ENCODE measurements at places on chromosomes 3 and 15. TPM values are rescaled to one million over a fixed set of nuclear protein-coding genes. Genes with fewer than 3 reads are reported as not detected.

SYNPR gene
- total RNA-seq: not detected

DNA sequence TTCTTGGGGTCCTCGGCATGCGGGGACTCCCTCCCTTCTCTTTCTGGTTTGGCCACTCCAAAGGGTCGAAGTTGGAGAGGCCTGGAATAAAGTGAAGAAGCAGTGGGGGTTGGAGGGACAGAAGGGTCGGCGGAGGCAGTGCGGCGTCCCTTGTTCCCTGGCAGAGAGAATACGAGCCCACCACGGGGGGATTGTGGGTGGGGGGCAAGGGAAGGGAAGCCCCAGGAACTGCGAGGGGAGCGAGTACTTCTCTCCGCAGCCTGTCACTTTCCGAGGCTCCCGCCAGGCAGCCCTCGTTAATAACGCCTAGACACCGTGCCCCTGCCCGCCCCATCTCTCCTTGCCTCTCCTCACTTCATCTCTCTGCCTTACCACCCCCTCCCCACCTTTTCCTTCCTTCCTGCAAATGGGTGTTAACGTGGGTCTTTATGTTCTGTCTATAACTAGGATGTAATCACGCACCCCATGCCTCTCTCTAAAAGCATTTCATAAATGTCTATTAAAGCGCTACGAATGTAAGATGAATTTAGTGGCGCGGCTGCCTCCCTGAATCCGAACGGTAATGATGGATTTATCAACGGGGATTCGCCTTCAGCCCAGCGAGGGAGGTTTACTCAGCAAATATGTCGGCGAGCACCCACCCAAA is 13.7 kb downstream of the NR2F2 start:
- no peak for DNase-seq

MTHFS gene
- total RNA-seq: 52.4 TPM

DNA sequence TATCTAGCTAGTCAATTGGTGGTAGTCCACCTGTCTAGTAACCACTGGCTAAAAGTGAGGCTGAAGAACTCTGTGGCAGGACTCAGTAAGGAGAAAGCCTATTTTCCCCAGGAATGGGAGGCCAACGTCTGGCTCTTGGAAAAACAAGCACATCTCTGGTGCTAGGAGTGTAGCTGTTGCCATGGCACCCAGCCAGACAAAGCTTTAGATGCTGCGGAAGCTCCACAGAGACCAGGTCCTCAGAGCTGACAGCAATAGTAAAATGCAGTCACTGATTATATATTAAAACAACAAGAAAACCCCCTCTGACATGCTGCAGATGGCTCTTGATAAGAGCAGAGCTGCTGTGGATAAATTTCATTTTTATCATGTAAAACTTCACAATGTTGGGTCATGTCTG is 124.9 kb upstream of the STRIT1 start:
- DNase-seq: no peak

DNA sequence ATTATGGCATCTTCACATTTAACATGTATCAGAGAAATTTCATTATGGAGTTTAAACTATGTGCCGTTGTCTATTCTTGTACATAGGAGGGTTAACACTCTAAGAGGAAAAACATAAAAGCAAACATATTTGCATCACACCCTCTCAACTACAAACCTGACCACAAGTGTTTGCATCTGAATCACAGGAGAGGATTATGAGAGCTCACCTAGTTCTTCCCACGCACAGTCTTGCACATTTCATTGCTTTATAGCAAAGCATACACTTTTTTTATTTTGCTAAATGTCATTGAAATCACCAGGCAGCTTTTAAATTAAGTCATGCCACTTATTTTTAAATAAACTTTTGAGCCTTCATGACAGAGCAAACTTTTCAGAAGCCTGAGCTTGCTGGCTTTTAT is 12.5 kb downstream of the TRAT1 start:
- no peak for DNase-seq

Measured in HepG2 (cell line).